ENCODE measurements at places on chromosomes 5 and 9.
A peak's percentile ranks its signal among the peaks of the same experiment; 100 is the strongest.

DNA sequence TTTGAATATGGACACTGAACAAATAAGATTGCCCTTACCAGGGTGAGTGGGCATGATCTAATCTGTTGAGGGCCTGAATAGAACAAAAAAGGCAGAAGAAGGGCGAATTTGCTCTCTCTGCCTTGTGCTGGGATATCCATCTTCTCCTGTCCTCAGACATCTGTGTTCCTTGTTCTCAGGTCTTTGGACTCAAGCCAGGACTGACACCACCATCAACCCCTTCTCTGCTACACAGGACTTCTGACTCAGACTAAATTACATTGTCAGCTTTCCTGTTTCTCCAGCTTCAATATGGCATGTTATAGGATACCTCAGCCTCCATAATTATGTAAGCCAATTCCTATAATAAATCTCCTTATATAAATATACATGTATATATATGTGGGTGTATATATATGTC, 40.8 kb upstream of the SLCO6A1 start:
- DNase-seq = no peak

- DNase-seq = no peak
Measured at GRCh38 chr5:40915341-40915926, 6.1 kb downstream of the C7 start.

- no peak for DNase-seq
Measured at GRCh38 chr5:171659896-171660295, 125.7 kb upstream of the SMIM23 start.

DNA sequence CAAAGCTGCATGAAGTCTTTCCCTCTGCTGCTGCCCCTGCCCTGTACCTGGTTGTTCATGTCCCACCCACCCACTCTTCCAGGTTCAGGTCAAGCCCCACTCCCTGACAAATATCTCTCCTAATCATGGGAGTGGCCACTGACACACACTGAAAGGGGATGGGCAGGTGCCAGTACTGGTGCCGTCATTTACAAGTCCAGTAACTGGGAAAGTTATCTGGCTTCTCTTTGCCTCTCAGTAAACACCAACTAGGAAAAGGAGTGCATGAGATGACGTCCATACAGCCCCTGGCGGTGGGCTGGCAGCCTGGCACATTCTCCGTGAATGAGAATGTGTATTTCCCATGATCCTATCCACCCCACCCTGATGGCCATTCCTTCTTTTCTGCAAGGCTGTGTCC, 225.2 kb downstream of the FSTL4 start:
- no peak for DNase-seq

GRCh38 chr9:37575001-37575400, 1.2 kb downstream of the FBXO10 start:
- peak; percentile 18 for DNase-seq

DNA sequence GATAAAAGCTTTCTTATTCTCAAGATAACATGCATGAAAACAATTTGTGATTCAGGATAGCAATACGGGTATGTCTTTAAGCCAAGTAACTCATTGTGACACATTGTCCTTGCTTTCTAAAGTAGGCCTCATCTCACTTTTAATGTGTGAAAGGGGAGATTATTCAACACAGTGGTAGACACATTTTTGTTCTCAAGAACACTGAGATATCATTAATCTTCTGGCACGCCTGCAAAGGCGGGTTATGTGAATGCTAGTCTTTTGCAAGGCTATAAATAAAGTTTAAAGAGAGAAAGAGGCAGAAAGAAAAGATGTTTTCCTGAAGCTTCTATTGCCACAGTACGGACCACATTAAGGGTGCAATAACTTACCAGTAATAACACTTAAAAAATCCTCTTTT, 181.8 kb upstream of the MEF2C start:
- DNase-seq = no peak

DNA sequence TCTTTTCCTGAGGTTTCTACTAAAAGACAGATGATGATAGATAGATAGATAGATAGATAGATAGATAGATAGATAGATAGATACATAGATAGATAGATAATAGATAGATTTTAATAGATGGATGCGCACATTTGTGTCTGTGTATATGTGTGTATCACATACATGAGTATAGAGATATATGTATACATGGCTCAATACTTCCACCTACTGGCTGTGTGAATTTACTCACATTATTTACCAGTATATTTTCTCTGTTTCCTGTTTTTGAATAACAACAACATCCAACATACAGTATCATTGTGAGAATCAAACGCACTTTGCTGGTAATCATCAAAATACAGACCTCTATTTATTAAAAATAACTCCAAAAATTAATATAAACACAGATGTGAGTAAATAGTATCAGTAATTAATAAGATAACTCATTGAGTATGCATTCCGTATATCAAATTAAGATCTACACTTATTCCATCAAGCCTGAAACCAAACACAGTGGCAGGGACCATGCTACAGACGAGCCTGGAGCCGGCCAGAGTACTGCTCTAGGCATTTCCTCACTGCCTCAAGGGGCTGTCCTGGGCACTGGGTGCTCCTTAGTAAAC, 338.0 kb downstream of the SEMA5A start:
- peak; percentile 57 for DNase-seq

DNA sequence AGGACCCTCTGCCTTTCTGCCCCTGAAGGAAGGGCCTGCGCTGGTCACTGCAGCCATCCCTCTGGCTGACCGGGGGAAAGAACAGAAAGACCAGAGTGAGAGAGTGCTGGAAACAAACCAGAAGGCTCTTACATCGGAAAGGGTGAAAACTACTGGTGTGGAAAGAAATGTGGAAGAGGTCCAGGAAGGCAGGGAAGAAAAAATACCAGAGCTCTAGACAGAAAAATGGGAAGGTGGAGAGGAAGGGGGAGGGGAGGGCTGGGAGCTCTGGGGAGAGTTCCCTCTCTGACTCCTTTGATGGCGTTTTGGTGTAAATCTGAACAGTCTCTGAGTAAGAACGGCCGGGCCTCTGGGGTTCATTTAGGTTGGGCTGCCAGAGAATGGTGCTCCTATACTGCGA, 47.7 kb downstream of the COL23A1 start:
- peak; percentile 65 for DNase-seq

GRCh38 chr9:134626571-134627416, 14.8 kb upstream of the COL5A1 start:
- no peak for DNase-seq

DNA sequence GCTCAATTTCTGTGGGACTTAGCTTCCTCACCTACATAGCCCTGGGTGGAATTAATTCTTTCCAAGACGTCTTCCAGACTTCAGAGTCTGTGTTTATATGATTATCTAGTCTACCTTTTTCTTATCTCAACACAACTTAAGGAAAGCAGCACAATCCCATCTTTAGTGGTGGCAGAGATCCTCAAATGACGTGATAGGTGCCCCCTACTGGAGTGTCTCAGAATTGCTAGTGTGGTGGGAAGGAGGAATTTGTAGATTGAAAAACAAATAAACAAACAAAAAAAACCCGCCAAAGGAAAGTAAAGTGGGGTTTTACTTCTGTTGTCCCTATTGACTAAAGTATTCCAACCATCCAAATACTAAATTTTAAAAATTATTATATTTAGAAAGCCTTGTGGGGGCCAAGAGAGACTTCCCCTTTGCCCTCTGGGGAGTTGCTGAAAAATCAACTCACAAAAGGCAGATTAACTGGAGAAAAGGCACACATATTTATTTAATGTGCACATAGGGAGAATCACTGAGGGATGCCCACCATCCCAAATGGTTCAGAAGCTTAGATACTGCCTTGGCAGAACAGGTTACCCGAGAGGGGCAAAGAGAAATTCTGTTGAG, 283.3 kb downstream of the TMEM167A start:
- no peak for DNase-seq

DNA sequence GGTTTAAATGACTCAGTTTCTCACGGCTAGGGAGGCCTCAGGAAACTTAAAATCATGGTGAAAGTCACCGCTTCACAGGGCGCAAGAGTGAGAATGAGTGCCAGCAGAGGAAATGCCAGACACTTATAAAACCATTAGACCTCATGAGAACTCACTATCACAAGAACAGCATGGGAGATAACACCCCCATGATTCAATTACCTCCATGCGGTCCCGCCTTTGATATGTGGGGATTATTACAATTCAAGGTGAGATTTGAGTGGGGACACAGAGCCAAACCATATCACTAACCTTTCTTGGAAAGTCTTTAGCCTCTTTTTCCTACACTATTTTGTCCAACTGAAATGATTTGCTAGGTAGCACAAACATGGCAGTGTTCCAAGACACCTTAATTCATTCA, 533.9 kb upstream of the NUDT12 start:
- no peak for DNase-seq

DNA sequence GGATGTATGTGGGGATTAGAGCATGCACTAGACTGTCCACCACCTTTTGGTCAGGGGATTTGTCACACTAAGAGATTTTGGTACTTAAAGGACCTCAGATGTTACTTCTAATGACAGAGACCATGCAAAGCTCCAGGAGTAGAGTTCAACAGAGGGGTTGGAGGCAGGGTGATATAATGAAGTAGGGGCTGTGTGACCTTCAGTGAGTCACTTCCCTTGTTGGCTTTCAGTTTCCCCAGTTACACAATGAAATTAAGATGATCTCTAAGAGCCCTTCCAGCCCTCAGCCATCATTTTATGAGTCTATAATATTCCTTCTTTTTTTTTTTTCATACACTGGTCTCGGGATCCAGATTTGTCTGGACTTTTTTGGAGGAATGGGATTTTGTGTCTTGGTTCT, 26.8 kb downstream of the GLRA1 start:
- no peak for DNase-seq

- DNase-seq = peak; percentile 95
Measured at GRCh38 chr5:169251333-169252084, 49.4 kb downstream of the SLIT3 start.

GRCh38 chr5:93349613-93350012, 231.4 kb downstream of the NR2F1-AS1 start:
- DNase-seq = no peak

GRCh38 chr5:155091768-155092717, 78.5 kb downstream of the KIF4B start:
- DNase-seq = no peak

DNA sequence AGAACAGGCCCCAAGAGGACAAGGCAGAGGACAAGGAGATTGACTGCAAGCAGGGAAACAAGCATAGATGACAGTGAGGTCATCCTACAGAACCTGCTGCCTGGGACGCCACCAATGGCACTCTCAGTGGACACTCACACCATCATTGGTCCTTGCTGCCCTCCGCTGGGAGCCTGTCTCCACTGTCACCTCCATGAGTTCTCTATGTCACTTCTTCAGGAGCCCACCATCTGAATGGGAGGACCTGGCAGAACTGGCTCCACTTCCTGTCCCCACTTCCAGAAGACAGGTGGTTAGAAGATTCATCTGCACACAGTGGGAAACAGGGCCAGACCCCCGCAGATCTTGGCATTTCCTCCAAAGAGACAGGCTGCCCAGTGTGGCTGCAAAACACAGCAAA, 188.9 kb downstream of the HSD17B3 start:
- DNase-seq = peak; percentile 69

GRCh38 chr5:56006094-56006493, 11.3 kb upstream of the IL6ST start:
- no peak for DNase-seq

DNA sequence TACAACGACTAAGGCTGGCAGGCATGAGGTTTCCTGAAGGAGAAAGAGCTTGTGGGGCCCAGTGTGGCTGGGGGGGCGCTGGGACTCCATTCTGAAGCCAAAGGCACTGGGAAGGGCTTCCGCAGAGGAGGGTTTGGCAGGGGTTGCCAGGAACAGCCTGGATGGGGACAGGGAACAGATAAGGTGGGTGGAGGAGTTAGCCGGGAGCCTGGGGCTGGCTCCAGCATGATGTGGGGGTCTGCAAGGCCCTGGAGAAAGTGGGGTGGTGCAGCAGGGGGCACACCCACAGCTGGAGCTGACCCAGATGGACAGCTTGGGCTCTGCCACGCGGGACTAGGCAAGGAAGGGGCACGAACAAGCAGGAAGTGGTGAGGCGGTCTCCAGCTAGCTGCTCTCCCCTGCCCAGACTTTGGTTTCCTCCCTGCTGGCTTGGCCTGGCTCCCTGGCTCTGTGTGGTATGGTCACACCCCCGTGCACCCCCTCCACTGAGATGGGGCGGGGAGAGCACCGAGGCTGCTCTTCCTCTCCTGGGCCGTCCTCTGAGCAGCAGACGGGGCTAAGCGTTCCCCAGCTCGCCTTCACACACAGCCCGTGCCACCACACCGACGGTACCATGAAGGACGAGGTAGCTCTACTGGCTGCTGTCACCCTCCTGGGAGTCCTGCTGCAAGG, at the start of gene LTC4S:
TSS of gene LTC4S (plus strand) at position 519 of the 672 bp plus-strand sequence. CDS start at position 614, 95 bp downstream.
- DNase-seq = peak; percentile 40

- no peak for DNase-seq
Measured at GRCh38 chr9:20570756-20571155, 51.5 kb downstream of the MLLT3 start.

All from cerebellar cortex (tissue), 1 donor.